CD4-positive, alpha-beta T cell treated with Interleukin-12 subunit alpha and Interleukin-12 subunit beta, for 1 hour (primary cell): ENCODE measurements at places on chromosomes 4 and X.
A peak's percentile ranks its signal among the peaks of the same experiment; 100 is the strongest.

- DNase-seq, result peak; percentile 26
Measured at GRCh38 chrX:134171661-134172587, 65.1 kb upstream of the CCDC160 start.

DNA sequence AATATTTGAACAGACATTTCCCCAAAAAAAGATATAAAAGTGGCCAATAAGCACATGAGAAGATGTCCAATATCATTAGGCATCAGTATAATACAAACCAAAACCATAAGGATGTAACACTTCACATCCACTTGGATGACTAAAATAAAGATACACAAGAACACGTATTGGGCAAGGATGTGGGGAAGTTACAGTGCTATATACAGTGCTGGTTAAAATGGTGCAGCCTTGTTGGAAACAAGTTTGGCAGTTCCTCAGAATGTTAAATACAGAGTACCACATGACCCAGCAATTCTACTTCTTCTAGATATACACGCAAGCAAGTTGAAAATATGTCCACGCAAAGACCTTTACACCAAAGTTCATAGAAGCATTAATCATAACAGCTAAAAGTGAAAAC, 58.9 kb downstream of the HAUS3 start:
- no peak for DNase-seq

DNA sequence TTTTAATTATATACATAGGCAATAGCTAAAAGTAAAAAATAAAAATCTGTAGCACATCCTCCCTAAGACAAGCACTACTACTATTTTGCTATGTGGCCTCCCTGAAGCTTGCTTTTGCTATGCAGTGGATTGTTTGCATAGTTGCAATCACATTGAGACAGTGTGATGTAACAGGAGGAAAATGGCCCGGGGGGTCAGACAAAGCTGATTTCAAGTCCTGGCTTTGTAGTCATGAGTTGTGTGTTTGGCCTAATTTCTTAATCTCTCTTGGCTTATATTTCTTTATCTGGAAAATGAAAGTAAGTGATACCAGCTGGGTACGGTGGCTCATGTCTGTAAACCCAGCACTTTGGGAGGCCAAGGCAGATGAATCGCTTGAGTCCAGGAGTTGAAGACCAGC, 166.6 kb downstream of the LHFPL1 start:
- no peak for DNase-seq

DNA sequence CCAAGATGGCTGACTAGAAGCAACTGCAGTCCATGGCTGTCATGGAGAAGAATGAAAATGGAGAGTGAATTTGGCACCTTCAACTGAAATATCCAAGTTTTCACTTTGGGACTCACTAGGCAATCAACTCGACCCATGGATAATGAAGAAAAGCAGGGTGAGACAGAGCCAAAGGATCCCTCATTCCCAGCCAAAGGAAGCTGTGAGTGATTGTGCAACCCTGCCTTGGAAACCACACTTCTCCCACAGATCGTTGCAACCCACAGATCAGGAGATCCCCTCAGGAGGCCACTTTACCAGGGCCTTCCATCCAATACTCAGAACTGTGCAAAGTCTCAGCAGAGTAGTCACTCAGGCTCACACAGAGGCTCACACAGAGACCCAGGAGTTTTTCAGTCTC, 4.5 kb downstream of the CFAP299 start:
- no peak for DNase-seq

GRCh38 chr4:140046016-140046415, 108.0 kb downstream of the MAML3 start:
- DNase-seq, result no peak

DNA sequence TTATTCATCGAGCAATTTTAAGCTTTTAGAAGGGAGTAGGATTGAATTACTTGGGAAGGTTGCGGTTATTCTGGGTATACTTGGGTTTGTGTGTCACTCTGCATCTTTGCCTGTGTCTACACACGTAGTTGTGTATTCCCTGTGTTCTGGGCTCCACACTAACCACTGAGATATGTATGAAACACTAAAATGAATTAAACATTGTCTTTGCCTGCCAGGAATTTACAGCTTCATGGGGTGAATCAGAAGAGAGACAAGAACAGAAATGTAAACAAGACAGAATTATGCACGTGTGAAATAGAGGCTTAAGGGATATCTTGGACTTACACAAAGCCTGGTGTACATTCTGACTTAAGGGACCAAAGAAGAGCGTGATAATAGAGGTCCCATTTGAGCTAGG, 228.5 kb downstream of the AFF2 start:
- no peak for DNase-seq

GRCh38 chrX:9141496-9141895, 107.6 kb upstream of the FAM9B start:
- DNase-seq, result no peak

GRCh38 chr4:151807220-151807619, 46.4 kb upstream of the GATB start:
- no peak for DNase-seq

DNA sequence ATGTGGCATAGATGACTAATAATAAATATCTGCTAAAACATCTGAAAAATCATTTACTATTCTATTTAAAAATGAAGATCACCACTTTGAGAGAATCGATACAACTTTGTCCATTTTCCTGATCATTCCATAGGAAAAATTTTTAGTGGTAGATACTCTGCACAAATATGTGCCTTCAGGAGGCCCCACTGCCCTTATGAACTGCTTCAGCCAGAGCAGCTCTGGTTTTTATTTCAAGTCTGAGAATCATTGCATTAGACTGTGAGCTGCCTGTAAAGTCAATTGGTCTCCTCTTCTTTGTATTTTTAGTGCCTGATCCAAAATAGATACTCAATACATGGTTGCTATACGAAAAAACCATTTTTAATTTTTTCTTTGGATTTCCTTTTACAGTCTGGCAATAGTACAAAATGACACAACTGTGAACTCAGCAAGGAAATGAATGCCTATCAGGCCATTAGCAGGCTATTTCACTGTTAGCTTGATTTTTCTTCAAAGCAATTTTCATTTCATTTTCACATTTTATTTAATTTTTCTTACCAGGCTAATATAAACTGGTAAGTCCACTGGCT, 69.1 kb downstream of the SHISA3 start:
- DNase-seq, result no peak

- no peak for DNase-seq
Measured at GRCh38 chrX:108366644-108367406, 71.4 kb downstream of the COL4A6 start.

DNA sequence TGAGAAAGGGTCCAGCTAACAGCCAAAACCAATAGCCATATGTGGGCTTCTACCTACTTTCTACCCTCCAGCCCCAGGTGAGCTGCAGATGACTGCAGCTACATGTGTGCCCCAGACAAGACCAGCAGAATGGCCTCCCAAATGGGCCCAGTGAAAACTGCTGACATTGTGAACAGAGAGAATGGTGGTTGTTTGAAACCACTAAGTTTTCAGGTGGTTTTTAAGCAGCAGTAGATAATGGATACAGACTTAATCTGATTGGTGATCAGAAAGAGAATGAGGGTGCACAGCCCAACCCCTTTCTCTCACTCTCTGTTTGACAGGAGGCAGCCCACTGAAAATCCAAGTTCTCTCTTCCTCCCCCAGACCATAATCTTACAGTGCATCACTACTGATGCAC, 42.5 kb upstream of the BBS12 start:
- no peak for DNase-seq

GRCh38 chr4:1459722-1460511, 53.7 kb upstream of the NKX1-1 start:
- no peak for DNase-seq

- DNase-seq, result no peak
Measured at GRCh38 chr4:176957353-176958118, 164.8 kb upstream of the VEGFC start.

DNA sequence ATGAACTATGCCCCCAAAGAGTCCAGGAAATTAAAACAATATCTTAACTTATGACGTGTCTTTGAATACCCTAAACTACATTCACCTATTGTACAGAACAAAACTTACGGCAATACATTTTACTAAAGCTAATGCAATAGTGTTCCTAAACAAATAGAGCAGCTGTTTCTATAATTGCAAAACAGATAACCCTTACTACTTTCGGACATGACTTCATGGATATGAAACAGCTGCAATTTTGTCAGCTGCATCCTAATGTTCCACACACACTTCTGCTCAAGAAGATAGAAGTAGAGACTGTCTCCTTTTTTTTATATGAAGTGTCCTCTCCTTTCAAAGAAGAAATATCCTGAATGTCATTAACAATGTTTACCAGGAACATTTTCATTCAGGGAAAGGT, 174.9 kb downstream of the ACTRT1 start:
- DNase-seq, result no peak

DNA sequence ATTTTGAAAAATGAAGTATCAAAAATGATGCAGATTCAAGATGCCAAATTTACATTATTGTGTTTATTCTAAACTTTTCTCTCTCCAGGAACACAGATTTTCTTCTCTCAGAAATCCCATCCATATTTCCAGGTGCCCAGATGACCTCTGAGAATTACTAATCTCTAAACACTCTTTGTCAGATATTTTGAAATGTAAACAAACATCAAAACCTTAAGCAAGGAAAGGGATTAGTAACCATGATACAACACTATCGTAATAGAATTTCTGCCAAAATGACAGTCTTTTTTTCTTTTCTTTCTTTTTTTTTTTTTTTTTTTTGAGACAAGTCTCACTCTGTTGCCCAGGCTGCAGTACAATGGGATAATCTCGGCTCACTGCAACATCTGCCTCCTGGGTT, 76.7 kb downstream of the PDS5A start:
- DNase-seq, result no peak

GRCh38 chrX:154542723-154543424, 3.8 kb downstream of the G6PD start:
- peak; percentile 18 for DNase-seq

DNA sequence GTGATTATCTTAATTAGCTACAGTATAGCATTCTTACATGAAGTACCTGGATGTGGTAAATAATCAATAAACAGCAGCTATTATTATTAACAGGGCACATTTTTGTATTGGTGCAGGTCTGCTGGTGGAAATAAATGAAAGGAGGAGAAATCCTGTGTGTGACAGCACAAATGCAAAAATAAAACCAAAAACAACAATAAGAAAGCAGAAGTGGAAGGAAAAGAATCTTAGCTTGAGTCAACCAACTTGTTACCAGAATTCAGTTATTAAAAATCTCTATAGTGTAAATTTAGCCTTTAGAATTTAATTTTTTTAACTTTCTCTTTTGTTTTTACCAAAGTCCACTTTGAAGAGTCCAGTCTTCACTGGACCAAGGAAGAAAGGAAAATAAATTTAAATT, 63.1 kb upstream of the LSM6 start:
- no peak for DNase-seq

- DNase-seq, result no peak
Measured at GRCh38 chr4:126851391-126851790, 781.4 kb upstream of the INTU start.

- DNase-seq, result no peak
Measured at GRCh38 chr4:8168832-8169598, 10.4 kb upstream of the ABLIM2 start.
